Adipocyte (in vitro differentiated cells): ENCODE measurements at places on chromosomes 7 and 10.

GRCh38 chr10:104501864-104502579, 139.1 kb upstream of the SORCS3 start:
- DNase-seq = no peak

- peak; percentile 75 for DNase-seq
Observed at GRCh38 chr7:106462365-106462859, 177.6 kb upstream of the NAMPT start.

GRCh38 chr10:77348082-77348481, 289.5 kb downstream of the KCNMA1 start:
- no peak for DNase-seq

DNA sequence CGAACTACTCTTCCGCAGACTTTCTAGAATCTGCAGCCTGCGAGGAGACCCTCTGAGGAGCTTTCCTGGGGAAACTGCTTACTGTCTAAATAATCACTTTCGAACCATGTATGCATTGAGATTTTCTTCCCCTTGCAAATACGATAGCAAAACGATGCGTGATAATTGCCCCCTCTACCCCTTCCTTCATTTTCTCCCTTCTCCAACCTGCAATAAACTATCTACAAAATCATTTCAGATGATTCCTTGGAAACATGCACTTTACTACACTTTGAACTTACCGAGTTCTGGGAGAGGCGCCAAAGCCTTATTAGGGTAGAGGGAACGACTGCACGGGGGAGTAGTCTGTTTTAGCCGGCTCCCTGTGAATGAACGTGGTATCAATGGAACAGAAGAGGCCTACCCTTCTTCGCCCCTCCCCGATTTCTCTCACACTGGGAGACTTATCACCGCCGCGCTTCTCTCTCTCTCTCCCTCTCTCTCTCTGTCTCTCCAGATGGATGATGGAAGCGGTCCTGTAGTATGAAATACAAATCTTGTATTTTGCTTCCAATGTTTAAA, at the start of gene FGFBP3:
FGFBP3 (minus strand) TSS at position 370 of the 561 bp plus-strand sequence. CDS start 517 bp downstream, outside the sequence.
- peak; percentile 71 for DNase-seq

- DNase-seq = no peak
Observed at GRCh38 chr7:100621554-100621953, 9.2 kb downstream of the MOSPD3 start.

DNA sequence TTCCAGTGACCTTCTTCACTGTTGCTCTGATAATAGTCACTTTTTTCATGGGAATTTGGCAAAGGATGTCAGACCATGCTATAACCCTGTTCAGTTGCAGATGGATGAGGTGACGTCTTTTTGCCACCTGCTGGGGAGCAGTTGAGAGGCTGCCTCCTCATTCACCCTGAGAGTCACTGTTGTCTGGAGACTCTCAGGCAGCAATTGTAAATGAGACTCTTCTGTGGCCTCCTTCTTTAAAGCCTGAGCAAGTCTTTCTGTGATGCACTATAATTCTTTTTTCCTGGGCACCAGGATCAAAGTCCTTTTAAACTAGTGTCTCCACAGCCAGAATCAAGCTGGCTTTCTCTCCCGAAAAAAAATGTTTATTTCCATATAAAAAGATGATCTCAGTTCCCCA, 345.1 kb downstream of the ARL4A start:
- no peak for DNase-seq

GRCh38 chr7:75814407-75814947, 871 bp upstream of the CCL24 start:
- no peak for DNase-seq
